Globus pallidus (tissue), 1 donor: ENCODE measurements at places on chromosomes 1 and 21.

DNA sequence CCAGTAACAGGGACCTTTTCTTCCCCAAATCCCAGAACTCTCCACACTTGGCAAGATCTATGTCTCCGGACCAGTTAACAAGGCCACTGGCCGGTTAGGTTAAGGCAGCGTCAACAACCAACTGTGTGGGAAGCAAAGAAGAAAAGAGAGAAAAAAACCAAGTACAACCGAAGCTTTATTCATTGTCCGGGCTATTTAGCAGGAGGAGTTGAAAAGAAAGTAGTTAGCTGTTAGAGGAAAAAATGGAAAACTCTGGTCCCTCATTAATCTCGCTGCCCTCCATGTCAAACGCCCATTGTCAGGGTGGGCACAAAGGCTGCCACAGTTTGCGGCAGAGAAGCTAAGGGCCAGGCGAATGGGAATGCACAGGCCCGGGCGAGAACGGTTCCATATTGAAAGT, 49.3 kb upstream of the GRIK3 start:
- DNase-seq, result peak; percentile 43

DNA sequence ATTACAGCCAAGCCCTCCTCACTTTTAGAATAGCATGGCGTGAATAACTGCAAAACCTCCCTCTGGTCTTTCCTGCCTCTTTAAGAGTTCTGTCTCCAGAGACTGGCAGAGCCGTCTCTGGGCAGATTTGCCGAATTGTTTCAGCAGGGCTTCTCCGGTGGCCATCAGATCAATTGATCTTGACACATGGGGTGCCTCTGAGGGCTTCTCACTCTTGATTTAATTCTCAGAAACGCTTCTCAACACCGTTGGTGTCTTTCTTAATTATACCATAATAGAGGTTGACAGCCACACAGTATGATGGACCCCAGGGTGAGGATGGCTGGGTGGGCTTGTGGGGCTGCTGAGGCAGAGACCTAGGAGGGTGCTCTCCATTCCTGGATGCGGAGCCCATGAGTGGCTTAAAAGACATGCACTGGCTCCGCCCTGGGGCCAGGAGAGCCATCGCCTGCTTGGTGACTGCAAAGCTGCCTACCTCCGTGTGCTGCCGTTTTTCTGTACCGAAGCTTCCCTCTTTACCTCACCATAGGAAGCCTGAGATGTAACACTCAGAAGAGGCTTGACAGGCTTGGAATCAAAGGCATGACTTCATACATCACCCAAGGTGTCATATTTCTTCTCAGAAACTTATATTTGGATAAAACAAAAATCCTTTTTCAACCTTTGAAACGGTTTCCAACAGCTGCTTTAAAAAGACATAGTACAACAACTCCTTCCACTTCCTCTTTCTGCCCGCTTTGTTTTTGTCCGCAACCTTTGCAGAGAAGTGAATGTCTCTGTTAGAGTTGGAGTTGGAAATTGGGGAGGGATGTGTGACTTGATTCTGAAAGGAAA, 82.9 kb downstream of the GALNT2 start:
- DNase-seq, result no peak

DNA sequence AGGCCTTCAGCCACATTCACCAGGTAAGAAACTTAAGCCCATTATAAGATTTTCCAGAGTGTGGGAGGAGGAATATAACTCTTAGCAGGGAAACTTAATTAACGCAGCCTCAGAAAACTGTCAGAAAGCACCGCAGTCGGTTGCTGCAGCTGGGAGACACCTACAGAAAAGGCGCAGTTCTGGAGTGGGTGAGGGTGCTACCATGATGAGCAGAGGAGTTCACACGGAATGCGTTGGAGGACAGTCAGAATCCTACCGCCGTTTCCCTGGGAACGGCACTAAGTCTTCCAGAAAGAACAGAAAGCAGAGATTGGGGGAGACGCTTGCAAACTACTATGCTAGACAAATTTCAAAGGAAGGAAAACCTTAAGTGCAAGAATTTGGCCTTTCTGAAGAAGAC, 6.4 kb downstream of the ACTN2 start:
- DNase-seq, result no peak

GRCh38 chr1:213966122-213966521, 21.7 kb upstream of the PROX1 start:
- DNase-seq, result no peak

- peak; percentile 77 for DNase-seq
These were observed at the start of gene DNAJC6 for GRCh38 chr1:65309304-65310077. Gene DNAJC6, plus strand, starts transcription at chr1:65309543. Its CDS starts 203 bp downstream, at chr1:65309746.

GRCh38 chr1:244365809-244366208, 85.9 kb downstream of the ADSS2 start:
- no peak for DNase-seq
